GM10248 (cell line): ENCODE measurements at places on chromosomes 2 and 18.

- no peak for DNase-seq
Observed at GRCh38 chr18:56199580-56200330, 438.6 kb downstream of the TXNL1 start.

GRCh38 chr2:169315357-169315756 lies 47.0 kb downstream of the LRP2 start:
- no peak for DNase-seq

DNA sequence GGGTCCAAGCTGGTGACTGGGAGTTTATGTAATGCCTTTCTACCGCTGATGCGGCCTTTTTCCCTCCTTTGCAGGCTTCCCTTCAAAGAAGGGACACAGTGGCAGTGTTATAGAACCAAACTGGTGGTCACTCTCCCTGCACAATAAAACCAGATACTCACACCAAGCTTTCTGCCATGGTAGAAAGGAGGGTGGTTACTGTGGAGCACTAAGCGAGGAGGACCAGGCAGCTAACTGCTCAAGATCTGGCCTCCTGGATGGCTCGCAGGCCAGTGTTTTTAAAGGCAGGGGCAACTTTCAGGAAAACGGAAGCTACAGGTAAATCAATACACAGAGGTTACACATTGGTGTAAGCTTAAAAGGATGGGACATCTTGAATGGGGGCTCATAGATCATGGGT lies 89.4 kb downstream of the BIN1 start:
- no peak for DNase-seq

DNA sequence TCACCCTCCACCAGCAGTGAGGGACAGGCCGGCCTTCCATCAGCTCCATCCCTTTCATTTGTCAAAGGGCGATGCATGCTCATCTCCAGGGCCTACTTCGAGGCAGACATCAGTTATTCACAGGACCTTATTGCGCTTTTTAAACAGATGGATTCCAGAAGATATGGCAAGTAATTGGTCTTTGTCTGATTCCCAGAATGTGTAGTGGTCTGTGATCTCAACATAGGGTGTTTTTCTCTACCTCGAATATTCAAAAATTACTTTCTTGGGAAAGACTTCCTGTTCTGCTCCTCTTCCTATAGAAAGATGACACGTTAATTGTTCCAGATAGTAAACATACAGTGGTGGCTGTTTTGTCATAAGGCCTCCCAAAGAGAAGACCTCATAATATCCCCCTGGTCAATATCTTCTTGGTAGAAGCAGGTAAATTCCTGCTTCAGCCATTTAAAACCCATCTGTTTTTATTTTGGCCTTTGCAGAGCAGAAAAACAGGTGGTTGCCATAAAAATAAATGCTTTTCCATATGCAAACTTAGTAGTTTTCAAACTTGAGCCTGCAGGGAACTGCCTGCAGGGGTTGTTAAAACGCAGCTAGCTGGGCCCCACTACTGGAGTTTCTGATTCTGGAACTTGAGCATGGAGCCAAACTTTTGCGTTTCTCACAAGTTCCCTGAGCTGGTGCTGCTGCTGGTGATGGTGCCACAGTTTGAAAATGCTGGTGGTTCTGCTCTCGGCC lies 8.2 kb downstream of the SMARCAL1 start:
- no peak for DNase-seq

- no peak for DNase-seq
Observed at GRCh38 chr2:222572751-222573174, 83.1 kb downstream of the FARSB start.

GRCh38 chr2:25160376-25160775 lies 8.0 kb downstream of the POMC start:
- DNase-seq, result no peak

- no peak for DNase-seq
Observed at GRCh38 chr2:5528706-5529105, 163.5 kb upstream of the SOX11 start.

DNA sequence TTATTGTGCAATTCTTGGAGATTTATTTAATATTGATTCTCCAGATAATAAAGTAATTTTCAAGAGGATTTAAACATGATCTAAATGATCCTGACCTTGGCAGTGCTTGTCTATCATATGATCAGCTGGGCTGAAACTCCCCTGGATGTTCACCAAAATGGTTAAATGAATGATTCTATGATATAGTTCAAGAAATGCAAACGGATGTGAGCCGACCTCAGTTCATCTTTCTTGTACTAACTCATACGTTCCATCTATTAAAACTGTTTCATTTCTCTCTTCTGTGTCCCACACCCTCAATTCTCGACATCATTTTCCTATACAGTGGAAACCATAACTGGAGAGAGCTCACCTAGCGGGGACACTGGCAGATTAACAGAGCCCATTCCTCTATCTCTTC lies 281.7 kb upstream of the CCDC68 start:
- no peak for DNase-seq

DNA sequence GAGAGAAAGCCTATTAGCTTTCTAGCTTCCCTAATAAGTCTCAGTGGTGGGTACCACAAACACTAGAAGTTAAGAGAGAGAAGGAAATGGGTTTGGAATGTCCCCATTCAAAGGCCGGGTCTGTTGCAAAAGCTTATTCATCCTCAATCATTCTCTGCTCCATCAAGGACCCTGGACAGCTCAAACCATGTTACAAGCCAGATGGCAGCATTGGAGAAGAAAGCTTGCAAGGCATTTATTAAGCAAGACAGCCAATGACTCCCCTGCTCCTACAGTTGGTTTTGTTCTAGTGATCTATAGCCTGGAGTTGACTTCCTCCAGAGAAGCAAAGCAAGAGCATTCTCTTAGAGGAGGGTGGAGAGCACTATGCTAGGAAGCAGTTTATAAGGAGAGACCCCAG lies 86.9 kb upstream of the LMAN1 start:
- DNase-seq, result no peak

DNA sequence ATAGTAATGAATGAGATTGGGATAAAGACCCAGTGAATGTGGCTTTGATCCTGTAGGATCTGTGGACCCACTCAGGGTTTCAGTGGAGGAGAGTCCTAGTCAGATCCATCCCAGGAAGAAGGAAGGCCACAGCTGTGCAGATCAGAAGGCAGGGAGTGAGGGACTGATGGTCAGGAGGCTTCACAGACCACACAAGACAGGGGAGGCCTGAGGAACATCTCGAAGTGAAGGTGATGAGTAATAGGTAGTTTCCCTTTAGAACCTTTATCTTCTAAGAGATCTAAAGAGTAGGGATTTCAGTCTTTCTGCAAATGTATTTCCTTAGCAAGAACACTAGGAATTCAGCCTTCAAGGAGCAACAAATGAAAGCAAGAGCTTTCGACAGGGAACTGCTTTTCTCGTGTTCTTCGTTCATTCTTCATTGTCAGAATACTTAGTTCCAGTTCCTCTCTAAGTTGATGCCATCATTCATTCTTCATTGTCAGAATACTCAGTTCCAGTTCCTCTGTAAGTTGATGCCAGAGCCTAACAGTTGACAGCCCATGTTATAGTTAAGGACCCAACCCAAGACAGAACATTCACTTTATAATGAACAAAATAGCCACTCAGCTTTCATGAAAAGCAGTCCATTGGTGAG lies 150.2 kb upstream of the EPAS1 start:
- DNase-seq, result no peak
